ENCODE measurements at places on chromosomes 7 and 10.

- DNase-seq, result peak; percentile 7
These were observed 509.7 kb upstream of the AKR1E2 start for GRCh38 chr10:4316161-4316810.

- DNase-seq, result no peak
These were observed 26.4 kb upstream of the ANKRD1 start for GRCh38 chr10:90947030-90947960.

GRCh38 chr7:139125657-139126056, 16.1 kb upstream of the ZC3HAV1 start:
- no peak for DNase-seq

- DNase-seq, result no peak
These were observed 277.6 kb upstream of the SORCS1 start for GRCh38 chr10:107442035-107442505.

DNA sequence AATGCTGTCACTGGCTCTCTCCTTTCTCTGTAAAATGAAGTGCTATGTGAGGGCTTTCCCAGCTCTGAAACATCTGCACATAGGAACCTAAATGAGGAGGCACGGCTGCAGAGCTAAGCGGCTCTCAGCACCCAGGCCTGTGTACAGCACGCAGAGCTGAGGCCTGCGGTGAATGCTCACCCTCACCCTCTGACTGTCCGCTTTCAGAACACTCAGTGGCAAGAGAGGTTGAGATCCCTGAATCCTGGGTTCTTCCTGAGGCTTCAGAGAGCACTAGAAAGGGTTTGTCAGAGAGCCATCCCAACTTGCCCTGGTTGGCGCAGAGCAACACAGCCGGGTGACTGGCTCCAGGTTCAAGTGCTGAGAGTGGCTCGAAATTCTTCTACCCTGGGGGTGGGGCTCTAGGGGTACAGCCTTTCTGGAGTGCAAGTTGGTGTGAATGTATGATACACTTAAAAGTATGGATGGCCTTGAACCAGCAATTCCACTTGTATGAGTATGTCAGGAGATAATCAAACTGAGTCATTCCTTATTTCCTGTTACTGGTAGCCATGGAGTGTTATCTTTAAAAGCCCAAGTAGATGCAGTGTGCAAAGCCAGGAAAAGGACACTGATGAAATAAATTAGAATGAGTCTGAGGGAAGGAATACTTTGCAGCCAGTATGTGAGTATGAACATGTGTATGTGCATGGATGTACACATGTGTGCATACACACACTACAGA, 1.7 kb upstream of the CCDC201 start:
- peak; percentile 34 for DNase-seq

DNA sequence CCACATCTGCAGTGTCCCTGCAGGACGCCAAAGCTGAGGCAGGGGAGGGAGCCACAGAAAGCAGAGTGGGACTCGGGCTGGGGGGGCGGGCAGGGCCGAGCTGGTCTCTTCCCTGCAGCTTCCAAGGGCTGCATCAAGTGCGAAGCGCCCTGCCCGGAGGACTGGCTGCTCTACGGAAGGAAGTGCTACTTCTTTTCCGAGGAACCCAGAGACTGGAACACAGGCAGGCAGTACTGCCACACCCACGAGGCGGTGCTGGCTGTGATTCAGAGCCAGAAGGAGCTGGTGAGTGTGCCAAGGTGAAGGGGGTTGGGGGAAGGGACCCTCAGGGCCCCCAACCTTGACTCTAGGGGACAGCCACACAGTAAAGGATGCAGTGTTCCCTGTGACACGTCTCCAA, 16.7 kb downstream of the CLEC2L start:
- no peak for DNase-seq

- no peak for DNase-seq
These were observed 167.4 kb downstream of the TMEM26 start for GRCh38 chr10:61285749-61286148.

DNA sequence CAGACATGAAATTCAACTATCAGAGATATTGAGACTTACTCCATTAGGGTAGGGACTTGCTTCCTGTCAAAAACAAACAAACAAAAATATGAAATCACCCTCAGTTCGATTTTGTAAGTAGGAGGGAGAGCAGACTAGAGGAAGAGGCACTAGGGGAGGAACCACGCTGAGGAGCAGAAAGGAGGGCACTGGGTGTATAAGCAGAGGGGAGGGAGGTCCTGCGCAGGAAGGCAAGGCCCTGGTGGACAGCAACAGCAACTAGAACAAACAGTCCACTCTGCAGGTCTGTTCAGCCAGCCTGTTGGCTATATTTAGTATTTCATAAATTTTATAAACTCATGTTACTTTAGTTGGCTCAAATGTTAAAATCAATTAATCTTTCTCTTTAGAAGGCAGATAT, 937.1 kb upstream of the C7orf33 start:
- no peak for DNase-seq

GRCh38 chr7:106536079-106536478, 124.9 kb downstream of the CCDC71L start:
- no peak for DNase-seq

GRCh38 chr7:44216521-44217222, 15.9 kb downstream of the YKT6 start:
- DNase-seq, result no peak

DNA sequence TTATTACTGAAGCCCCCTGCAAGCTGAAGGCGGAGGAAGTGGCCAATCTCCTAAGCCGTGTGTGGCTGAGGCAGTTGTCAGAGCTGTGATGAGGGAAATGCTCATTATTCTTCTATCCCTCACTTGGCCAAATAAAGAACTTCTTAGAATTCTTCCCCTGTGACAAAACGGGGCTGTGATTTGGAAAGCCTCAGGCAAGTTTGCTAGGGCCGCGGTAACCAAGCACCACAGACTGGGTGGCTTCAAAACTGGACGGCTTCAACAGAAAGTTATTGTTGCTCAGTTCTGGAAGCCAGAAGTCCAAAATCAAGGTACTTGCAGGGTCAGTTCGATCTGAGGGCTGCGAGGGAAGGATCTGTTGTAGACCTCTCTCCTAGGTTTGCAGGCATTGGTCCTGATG, 72.3 kb upstream of the STEAP1B start:
- peak; percentile 58 for DNase-seq

GRCh38 chr10:71161425-71161824, 50.9 kb upstream of the UNC5B start:
- DNase-seq, result no peak

GRCh38 chr10:115073796-115074195, 19.4 kb upstream of the ATRNL1 start:
- no peak for DNase-seq

DNA sequence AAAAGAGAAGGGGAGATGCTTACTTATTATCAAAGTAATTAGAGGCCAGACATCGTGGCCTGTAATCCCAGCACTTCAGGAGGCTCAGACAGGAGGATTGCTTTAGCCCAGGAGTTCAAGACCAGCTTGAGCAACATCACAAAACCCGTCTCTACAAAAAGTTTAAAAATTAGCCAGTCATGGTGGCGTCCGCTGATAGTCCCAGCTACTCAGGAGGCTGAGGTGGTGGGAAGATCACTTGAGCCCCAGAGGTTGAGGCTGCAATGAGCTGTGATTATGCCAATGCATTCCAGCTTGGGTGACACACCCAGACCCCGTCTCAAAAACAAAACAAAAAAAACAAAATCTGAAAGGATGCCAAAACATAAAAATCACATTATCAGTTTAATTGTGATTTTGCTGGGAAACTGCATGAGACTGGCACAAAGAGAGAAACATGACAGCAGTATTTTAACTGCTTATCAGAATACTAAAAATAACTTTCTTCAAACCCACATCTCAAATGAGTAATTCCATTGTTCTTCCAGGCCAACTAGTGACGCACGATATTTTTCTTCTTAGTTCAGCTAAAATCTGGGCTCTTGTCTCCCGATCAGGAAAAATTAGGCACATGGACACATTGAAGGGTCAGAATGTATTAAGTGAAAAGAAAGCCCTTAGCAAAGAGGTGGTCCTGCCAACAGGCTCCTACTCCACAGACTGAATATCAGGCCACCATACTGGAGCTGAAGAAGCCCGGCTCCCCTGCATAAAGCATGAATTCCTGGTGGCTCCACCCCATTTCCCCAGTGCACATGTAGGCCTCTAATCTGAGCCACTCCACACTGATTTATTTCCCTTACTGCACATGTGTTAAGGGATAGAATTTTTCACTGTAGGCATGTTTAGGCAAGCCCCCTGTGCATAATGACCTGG, 9.6 kb upstream of the CCM2 start:
- no peak for DNase-seq

DNA sequence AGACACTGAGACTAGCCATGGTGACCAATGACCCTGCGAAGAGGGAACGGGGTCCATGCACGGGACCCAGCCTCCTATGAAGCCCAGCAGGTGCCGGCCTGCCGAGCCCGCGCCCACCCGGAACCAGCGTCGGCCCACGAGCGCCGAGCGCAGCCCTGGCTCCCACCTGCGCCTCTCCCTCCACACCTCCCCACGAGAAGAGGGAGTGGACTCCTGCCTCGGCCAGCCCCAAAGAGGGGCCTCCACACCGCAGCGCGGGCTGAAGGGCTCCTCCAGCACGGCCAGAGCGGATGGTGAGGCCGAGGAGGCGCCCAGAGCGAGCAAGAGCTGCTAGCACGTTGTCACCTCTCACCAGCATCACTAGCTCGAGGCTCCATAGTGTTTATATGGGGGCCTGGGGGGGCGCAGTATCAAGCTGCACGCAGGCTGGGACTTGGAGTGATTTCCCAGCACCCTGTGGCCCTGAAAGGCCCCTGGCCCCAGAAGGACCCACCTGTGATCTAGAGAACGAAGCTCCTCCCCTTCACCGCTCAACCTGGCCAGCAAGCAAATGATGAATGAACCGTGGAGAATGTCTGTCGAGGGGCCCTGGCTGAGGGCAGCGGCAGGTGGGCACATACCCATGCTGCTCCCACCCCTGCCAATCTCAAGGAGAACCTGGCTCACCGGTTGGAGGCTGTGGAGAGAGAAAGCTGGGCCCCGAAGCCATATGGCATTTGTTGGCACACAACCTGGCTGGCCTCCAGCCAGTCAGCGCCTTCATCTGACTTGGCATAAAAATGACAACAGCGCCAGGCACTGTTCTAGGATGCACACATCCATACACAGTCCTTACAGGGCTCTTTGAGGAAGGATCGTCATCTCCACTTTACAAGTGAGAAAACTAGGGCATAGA, 30.7 kb downstream of the GHRHR start:
- DNase-seq, result no peak

DNA sequence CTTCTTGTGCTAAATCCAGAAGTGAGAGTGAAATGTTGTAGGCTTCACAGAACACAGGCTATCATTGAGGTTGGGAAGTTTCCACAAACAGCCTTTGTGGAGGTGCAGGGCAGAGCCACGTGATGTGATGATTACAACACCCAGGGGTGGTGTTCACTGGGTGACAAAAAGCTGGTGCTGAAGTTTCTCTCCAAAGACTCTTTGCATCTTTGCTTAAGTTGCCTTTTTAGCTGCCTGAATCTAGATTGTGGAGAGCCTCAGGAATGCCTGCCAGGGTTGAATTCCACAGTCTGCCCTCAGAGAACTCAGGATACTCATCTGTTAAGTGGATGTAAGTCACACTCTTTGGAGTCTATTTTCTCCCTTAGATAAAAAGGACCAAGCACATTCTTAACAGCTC, 56.3 kb downstream of the PLXNA4 start:
- DNase-seq, result no peak

DNA sequence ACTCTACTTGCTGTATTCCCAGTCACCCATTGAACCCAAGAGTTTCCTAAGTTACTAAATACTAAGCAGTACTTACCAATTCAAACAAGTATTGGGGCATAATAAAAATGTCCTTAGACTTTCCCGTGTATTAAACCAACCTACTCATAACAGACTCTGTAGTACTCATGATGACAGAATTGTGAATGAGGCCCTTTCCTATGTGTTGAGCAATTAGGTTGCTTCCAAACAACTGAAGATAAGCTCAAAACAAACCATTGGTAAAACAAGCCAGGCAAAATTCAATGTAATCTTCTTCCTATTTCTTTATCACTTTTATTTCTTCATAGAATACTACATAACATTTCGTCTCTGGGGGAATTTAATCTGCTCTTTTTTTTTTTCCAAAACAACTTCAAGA, 106.5 kb upstream of the ANK3 start:
- DNase-seq, result no peak

- DNase-seq, result no peak
These were observed 758.0 kb downstream of the AUTS2 start for GRCh38 chr7:70356085-70356786.

DNA sequence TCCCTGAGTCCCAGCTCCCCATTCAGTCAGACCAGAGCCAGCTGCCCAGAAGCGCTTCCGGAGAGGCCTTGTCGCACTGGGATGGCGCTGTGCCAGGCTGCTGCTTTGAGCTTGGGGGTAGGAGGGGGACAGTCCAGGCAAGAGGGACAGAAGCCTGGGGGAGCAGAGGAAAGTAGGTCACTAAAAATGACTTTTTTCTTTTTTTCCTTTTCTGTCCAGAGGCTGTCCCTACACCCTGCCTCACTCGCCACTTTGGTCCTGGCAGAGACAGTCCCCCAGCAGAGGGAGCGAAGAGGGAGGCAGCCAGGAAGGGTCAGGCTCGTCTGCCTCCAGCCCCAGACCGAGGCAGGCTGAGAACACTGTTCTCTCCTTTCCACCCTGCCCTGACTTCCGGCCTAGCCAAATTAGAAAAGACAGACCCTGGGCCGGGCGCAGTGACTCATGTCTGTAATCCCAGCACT, 15.8 kb upstream of the TRIM8 start:
- DNase-seq, result no peak

DNA sequence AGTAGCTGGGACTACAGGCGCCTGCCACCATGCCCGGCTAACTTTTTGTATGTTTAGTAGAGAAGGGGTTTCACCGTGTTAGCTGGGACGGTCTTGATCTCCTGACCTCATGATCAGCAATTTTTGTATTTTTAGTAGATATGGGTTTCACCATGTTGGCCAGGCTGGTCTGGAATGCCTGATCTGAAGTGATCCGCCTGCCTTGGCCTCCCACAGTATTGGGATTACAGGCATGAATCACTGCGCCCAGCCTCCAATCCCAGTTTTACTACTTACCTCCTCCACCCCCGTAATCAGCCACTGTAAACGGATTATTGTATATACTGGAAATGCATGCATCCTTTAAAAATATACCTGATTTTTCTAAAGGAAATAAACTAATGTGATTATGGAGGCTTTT, 35.1 kb upstream of the MTPN start:
- DNase-seq, result no peak

- no peak for DNase-seq
These were observed 26.5 kb downstream of the NUP42 start for GRCh38 chr7:23208316-23208715.

- DNase-seq, result no peak
These were observed 12.1 kb downstream of the C10orf53 start for GRCh38 chr10:49691588-49691987.

GRCh38 chr7:84714765-84715164, 472.1 kb downstream of the SEMA3D start:
- no peak for DNase-seq

DNA sequence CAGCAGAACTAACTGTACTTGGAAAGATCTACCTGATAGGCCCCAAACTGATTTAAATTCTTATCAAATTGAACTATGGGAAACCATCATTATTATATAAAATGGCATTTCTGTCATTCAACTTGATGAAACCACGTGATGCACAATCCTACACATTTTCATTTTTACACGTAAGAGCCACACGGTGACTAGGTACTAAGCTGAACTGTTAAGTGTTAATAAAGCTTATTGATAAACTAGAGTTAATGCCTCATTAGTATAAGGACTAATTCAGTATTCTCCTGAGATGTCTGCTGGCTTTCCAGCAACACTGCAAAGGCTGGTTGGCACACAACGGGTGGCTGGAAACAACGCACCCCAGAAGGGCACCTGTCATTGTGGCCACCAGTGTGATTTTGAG, 4.6 kb downstream of the NCAPG2 start:
- no peak for DNase-seq

Measured in AG09319 (cell line).